ENCODE measurements at places on chromosomes 4 and X.

DNA sequence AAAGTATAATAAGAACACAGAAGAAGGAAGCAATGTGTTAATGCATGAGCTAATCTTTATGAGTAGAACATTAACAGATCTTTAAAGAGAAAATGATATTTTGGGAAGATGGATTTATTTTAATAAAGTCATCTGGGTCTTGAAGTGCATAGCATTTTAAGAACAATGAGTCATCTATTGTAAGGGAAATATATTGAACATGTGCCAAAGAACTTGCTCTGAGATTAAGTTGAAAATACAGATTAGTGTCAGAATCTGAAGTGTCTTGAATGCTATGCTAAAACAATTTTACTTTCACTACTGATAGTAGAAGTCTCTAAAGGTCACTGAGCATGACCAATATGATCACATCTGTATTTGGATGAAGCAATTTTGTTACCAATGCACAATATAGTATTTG is 776.7 kb upstream of the GRID2 start:
- DNase-seq, result no peak

DNA sequence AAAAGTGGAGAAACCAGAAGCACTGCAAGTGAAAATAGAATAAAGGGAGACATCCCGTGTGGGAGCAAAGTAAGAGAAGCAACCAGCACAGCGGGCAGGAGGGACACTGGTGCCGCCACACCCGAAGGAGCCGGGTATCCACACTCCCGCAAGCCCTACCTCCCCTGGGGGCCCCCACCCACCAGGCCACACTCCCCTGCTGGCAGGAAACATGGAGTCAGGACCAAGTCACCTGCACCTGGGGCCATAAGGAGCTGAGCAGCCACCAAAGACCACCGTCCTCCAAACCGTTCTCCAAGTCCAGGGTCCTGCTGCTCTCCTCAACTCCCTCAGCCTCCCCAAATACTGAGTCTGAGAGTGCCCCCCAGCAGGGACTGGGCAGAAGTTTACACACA is 30.5 kb downstream of the FGFRL1 start:
- DNase-seq, result no peak

GRCh38 chr4:18578307-18578706 is 556.8 kb upstream of the LCORL start:
- no peak for DNase-seq

DNA sequence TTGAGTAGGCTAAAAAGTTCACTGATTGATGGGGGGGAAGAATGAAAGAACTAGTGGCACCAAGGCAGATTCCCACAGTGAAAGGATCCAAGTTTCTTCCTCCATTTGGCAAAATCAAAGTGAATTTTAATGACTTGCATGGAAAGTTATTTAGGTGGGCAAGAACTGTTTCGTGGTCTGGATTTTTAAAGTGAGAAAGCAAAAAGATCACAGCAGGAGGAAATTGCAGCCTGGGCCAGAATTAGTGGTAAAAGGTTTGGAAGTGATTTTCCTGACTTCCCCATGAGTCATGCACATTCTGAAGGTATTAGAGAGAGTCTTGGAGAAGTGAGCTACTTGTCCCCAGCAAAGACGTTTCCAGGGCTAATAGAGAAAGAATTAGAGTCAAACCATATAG is 207.8 kb downstream of the ANTXR2 start:
- no peak for DNase-seq

DNA sequence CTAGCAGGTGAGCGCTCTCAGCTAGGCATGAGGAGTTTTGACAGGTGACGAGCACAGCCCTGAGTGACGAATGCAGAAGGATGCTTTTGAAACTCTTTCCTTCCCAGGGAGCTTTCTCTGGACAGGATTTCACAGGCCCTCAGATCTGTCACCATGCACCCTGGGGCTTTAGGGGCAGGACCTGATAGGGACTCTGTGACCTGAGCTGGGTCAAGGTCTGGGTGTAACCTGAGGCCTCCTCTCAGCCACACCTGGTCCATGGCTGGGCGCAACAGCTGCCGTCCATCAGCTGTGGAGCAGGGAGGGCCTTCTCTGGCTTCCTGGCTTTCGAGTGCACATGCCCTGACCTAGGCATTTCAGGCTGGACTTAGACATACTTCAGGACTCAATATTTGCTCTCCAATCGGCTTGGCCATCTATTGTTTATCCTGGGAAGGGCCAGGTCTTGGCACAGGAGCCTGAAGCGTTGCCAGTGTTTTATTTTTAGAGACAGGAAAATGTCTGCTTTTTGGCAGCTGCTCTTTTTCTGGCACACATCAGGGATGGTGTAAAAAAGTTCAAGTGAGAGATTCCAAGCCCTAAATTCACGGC is 56.4 kb downstream of the C4orf51 start:
- DNase-seq, result peak; percentile 56

GRCh38 chrX:113059714-113060113 is 219.1 kb upstream of the AMOT start:
- peak; percentile 1 for DNase-seq

DNA sequence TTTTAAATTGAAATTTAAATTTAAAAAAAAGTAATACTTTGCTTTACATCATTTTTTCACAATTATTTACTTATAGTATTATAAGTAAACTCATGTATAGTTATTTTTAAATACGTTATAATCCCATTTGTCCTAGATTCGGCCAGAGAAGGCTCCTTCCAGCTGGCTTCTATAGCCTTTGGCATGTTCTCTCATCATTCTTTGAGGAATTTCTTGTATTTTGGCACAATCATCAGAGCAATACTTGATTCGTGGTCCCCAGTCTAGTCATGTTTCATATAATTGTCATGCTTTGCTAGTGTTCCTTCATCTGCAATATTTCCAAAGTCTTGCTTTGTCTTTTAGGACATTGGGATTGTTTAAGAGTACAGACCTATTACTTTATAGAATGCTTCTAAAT is 1037.9 kb upstream of the AGA start:
- no peak for DNase-seq

DNA sequence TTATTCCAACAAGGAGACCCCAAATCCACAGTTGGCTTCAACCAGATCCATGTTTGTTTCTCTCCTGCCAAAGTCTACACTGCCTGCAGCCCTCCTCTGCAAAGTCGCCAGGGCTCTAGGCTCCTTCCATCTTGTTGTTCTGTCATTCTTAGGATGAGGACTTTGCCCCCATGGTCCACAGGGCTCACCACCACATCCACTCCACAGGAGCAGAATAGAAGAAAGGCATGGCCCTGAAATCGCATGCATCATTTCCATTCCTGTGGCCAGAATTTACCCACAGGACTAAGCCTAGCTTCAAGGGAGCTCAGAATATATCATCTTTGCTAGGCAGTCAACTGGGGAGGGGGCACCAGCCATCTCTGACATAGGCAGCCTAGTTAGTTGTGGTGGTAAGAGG is 254.7 kb downstream of the FBXW7 start:
- no peak for DNase-seq

- DNase-seq, result no peak
Observed at GRCh38 chrX:41664908-41665307, 23.9 kb upstream of the GPR34 start.

DNA sequence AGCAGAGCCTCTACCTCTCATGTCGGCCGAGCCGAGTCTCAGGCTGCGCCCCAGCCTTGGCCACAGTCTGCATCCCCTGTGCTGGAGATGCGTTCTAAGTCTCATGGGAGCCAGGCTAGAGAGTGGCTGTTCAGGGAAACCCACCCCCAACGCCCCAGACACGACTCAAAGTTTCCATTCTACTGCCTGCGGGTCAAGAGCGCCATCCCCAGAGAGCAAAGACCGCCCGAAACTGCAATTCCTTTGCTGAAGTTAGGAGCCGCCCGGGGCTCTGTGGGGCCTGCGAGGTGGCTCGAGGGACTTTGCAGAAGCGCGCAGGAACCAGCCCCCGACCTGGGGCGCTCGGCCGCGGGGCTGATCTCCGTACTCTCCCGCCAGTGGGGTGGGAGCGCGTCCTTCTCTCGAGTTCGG is 10.0 kb upstream of the ELF4 start:
- no peak for DNase-seq

DNA sequence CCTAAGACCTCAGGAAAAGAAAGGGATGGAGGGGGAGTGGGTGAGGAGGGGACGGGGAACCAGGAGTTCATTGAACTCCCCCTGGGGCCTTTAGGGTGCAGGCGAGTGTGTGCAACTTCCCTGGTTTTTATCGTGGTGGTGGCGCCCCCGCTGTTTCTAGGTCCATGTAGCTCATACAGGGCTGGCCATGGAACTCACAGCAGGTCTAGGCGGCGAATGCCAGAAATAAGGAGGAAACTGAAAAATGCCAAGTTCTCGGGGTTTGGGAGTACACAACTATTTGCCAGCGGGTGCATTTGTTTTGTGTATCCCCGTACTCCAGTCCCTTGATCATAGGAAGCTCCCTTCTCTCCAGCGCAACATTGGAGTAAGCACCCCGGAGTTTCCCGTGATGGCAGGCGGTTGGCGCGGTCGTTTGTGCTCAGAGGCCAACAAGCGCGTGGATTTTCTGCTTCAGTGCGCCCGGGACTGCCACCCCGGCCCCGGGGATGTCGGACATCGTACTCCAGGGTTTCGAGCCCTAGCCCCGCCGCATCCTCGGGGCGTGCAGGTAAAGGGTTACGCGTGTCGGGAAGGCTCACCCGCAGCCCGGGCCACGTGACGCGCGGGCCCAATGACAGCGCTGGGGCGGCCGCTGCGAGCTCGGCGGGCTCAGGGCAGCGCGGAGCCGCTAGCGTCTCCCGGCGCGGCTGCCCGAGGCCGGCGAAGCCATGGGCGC is 208.9 kb downstream of the NWD2 start:
- DNase-seq, result peak; percentile 10

DNA sequence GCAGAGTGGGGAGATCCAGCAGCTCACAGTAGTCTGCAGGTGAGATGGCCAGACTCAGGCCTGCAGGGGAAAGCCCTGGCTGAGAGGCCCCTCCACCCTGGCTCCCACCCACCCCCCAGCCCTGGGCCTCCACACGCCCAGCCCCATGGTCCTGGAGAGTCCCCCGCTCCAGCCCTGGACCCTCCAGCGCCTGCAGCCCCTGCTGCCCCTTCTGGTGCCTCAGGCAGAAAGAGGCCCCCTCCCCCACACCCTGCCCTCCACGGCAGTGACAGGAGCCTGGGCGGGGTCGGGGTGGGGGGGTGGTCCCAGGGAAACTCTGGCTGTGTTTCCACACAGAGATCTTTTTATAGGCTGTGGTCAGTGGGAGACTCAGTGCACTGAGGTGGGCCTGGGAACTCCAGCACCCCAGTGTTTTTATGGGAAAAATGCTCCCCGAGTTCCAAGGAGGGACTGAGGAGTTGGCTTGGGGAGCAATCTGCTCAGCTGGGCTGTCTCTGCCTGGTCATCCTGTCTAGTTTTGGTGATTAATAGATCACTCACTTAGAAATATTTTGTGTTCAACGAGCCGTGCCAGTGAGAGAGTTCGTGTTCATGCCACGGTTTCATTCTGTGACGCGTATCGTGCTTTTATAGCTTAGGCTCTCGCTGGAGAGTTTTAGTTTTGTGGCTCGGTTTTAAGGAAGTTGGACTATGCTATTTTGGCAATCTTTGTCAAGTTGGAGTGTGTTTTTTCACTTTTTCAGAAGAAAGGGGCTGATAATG is 53.1 kb upstream of the HGFAC start:
- no peak for DNase-seq

DNA sequence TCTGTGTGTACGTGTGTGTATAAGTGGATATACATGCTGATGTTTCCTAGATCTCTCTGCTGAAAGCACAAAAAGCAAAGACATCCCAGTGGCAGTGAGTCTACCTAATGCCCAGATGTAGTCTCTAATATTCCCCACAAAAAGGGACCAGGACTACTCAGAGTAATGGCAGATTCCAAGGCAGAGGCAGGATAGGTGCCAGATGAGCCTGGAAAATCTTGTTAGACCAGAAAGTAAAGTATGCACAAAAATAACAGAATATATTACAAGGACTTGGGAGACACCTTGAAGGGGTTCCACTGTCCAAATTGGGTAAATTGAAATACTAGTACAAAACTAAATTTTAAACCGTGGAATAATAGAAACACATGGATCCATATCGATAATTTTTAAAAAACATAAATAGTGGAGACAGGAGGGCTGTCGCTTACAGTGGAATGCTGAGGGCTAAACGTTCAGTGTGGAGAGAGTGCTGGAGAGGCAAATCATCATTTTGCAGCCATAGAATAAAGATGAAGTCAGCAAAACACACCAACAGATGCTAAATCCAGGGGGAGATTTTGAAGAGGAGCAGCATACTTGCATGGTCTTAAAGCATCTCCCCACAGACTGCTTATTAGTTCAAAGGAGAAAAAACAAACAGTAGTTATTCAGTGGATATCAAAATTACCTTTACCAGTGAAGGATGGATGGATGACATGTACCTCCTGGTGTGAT is 123.4 kb upstream of the TSPAN5 start:
- DNase-seq, result no peak

DNA sequence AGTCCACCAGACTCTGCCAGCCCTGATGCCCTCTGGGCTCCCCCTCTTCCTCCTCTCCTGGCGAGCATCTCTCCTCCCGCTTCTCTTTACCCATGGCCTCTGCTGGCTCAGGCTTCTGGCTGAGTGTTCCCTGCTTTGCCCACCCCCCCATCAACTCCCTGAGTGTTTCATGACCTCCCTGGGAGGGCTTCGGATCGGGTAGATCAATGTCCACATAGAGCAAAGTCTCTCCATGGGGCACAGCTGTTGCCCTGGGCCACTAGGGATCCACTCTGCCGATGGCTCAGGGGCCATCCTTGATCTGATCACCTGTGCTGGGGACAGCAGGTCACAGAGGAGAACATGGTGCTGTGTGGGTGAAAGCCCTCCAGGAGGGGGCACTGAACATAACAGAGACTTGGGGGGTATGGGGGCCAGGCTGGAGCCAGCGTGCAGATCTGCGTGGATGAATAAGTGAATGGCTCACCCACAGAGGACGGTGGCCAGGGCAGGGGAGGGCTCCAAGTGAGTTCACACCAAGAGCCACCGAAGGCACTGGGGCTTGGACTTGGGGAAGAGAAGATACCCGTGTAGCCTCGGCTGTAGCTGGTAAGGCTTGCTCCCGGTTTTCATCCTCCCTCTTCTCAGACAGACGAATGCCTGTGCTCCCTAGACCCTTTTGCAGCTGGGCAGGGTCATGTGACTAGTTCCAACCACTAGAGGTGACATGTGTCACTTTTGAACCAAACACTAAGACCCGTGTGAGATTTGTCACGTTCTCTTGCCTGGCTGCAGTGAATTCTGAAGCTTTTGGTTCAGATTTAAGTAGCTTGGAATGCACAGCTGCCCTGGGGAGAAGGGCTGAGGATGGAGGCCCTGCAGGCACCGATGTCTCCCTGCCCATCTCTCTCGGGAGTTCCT is 23.2 kb upstream of the AFAP1 start:
- no peak for DNase-seq

GRCh38 chrX:110041980-110042379 is 39.1 kb downstream of the TMEM164 start:
- DNase-seq, result no peak

DNA sequence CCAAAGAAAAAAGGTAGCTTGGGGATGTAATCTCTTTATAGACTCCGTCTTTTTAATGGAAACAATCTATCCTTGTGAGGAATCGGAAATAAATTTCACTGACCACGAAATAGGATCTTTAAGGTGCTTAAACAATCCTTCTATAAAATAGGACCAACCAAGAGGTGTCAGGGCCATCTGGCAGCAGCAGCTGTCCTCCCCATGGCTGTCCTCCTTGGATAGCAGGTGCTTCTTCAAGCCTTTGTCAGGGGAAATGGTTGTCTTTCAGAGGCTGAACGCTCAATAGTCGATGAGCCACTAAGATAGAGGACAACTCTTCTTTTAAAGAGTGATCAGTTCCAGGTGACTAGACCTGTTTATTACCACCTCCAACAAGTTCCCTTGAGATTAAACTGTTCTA is 231.0 kb downstream of the ADGRL3 start:
- DNase-seq, result no peak

GRCh38 chrX:151004085-151004484 is 20.9 kb downstream of the HMGB3 start:
- DNase-seq, result no peak
